ENCODE measurements at places on chromosomes 3 and 15. TPM values are rescaled to one million over a fixed set of nuclear protein-coding genes. Genes with fewer than 3 reads are reported as not detected.
A peak's percentile ranks its signal among the peaks of the same experiment; 100 is the strongest.

The GOLGA8S gene
- total RNA-seq, result under 0.01 TPM

DNA sequence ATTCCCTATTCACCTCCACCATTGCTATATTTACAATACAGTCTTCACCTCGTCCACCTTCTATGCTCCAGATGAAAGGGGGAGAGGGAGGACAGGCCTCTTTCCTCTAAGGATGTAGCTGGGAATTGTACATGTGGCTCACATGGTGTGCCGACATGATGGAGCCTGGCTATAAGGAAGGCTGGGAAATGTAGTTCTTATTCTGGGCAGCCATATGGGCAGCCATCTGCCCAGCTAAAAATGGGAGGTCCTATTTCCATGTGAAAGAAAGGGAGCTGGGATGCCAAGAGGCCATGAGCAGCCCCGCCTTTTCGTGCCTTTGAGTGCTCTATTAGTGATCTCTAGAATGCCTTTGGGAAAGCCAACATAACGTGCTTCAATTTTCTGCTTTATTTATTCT is 27.1 kb upstream of the MGLL start:
- H3K4me3 ChIP-seq, result no peak overlapping the region
- H3K27ac ChIP-seq, result no peak overlapping the region
- peaks cover 14% of the 10 kb centered on the region for H3K27me3 ChIP-seq
- no peak for DNase-seq
- H3K36me3 ChIP-seq, result no peaks in the 10 kb centered on the region
- no peaks in the 10 kb centered on the region for H3K4me1 ChIP-seq

- no peaks in the 10 kb centered on the region for H3K27me3 ChIP-seq
- H3K36me3 ChIP-seq, result peaks cover 2% of the 10 kb centered on the region
- no peak overlapping the region for H3K27ac ChIP-seq
- no peak overlapping the region for H3K4me3 ChIP-seq
Measured at GRCh38 chr3:14461748-14462324, 59.4 kb downstream of the SLC6A6 start.

The LRRC31 gene
- total RNA-seq, result not detected

DNA sequence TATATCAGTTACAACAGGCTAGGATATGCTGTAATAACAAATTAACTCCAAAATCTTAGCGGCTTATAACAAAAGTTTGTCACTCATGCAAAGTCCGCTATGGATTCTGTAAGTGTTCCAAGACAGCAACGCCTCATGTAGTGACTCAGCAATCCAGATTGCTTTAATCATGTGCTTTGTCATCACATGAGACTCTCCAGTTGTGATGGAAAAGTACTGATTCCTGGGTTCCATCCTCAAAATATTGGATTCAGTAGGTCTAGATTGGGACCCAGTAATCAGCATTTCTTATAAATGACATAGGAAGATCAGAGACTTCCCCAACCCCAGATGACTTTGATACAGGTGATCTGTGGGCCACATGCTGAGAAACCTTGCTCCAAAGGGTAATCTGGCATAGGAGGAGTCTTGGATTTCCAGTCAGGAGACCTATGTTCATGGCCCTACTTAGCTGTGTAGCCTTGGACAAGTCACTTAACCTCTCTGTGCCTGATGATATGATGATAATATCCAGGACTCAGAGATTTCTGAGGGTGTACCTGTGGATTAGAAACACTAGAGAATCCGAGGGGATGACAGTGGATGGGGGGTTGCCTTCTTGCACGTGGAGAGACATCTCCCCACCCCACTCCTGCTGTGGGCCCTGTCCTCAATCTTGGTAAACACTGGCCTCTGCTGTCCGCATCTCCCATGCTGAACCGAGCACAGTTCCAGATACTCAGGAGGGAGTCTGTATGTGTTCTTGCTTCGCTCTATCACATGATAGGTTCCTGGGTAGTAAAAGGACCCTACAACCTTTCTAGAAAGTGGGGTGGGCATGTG is 65.5 kb downstream of the CORO2B start:
- no peak overlapping the region for H3K4me3 ChIP-seq
- H3K27ac ChIP-seq, result peak overlapping the region; percentile 55
- peak; percentile 83 for DNase-seq
- H3K36me3 ChIP-seq, result peaks cover 1% of the 10 kb centered on the region
- no peaks in the 10 kb centered on the region for H3K27me3 ChIP-seq

GRCh38 chr3:57758686-57759085 is 2.6 kb downstream of the SLMAP start:
- peaks cover 2% of the 10 kb centered on the region for H3K4me1 ChIP-seq
- H3K27me3 ChIP-seq, result no peaks in the 10 kb centered on the region
- H3K4me3 ChIP-seq, result peak overlapping the region; percentile 76
- H3K36me3 ChIP-seq, result peaks cover 2% of the 10 kb centered on the region
- no peak overlapping the region for H3K27ac ChIP-seq

- no peaks in the 10 kb centered on the region for H3K4me1 ChIP-seq
- no peak for DNase-seq
- H3K36me3 ChIP-seq, result no peaks in the 10 kb centered on the region
- H3K27me3 ChIP-seq, result peaks cover 47% of the 10 kb centered on the region
- H3K4me3 ChIP-seq, result no peak overlapping the region
Measured at GRCh38 chr3:50203809-50204803, 965 bp upstream of the SLC38A3 start.

The GOLGA8T gene
- 0.26 TPM for total RNA-seq

The TFDP2 gene
- total RNA-seq, result 20.3 TPM

DNA sequence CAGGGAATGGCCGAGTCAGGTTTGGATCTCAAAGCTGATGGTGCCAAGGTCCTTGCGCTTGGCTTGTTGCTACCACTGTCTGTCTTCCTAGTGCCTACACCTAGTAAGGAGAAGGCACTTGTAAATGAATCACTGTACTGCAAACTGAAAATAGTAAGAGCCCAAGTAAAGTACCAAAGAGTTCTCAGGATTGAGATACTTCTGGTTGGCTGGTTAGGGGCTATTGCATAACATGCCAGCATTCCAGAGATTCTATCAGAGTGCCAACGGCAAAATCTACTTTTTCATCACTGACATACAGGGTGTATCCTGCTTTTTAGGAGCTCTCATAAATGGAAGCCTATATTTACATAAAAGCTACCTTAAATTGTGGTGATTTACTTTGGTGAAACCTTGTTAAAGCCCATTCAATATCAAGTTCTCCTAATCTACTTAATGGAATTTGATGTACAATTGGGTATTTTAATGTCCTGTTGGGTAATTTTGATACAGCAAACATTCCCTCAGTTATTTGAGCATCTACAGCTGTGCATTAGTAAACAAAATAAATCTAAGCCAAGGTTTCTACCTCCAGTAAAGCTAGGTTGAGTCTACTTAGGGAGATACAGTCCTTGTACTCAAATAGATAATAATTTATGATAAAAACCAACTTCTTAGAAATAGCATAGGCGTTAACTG is 30.7 kb upstream of the CHD2 start:
- no peak for DNase-seq
- H3K27me3 ChIP-seq, result no peaks in the 10 kb centered on the region
- no peak overlapping the region for H3K27ac ChIP-seq
- no peaks in the 10 kb centered on the region for H3K36me3 ChIP-seq

DNA sequence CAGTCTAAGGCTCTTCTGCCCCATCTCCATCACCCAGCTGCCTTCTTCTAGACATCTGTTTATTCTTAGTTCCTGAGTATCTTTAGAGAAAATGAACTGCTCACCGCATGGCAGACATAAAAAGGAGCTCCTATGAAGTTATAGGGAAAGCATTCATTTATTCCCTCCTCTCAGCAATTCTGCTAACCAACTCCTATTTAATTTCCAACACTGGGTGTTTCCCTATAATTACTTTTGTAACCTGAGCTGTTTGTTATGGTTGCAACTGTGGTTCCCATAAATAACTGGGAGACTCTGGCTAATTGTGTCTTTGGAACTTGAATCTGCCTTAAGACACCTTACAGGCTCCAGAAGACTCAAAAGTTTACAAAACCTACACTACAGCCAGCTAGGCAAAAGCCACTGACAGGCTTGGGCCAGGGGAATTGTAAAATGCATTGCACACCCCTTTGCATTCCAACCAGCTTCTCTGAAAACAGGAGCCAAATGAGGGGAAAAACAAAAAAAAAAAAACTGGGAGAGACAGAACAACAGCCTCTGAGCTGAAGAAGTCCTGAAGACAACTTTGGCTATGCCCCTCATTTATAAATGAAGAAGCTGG is 231.5 kb upstream of the FEZF2 start:
- peaks cover 47% of the 10 kb centered on the region for H3K4me1 ChIP-seq
- no peak overlapping the region for H3K4me3 ChIP-seq
- peak; percentile 51 for DNase-seq
- peak overlapping the region; percentile 85 for H3K27ac ChIP-seq

DNA sequence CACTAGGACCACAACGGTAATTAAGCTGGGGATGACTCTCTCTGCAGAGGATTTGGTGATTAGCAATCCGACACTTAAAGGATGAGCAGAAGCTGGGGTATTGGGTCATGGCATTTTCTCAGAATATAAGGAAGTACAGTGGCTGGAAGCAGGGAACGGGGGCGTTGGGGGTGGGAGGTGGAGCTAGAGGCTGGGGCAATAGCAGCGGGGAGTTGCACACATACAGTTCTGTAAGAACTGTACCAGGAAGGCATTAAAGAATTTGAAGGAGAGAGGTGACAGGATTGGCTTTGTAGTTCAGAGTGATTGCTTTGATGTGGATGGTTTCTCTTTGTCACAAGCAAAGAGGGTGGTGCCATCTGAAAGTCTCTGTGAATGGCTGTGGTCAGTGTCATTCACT is 28.2 kb downstream of the PSMD6 start:
- no peaks in the 10 kb centered on the region for H3K4me1 ChIP-seq
- no peak overlapping the region for H3K27ac ChIP-seq
- DNase-seq, result no peak
- peaks cover 4% of the 10 kb centered on the region for H3K36me3 ChIP-seq
- no peaks in the 10 kb centered on the region for H3K27me3 ChIP-seq

DNA sequence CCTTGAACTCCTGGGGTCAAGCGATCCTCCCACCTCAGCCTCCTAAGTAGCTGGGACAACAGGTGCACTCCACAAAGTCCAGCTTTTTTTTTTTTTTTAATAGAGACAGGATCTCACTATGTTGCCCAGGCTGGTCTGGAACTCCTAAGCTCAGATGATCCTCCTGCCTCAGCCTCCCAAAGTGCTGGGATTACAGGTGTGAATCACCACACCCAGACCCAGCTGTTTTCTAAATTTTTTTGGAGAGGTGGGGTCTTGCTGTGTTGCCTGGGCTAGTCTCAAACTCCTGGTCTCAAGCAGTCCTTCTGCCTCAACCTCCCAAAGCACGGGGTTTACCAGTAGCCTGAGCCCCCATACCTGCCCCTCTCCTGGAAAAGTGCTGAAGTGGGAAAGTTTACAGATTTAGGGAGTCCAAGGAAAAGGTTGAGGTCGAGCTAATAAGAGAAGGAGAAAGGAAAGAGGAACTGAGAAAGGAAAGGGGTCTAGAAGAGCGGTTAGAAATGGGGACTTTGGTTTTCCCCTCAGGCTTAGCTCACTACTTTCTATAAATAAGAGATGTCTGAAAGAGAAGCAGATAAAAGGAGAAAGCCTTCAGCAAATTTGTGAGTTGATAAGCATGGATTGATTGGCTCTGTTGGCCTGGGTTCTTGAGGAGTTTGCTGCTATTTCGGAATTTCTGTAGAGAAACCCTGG is 23.6 kb downstream of the UBE2E1 start:
- H3K4me1 ChIP-seq, result no peaks in the 10 kb centered on the region
- DNase-seq, result no peak
- no peaks in the 10 kb centered on the region for H3K36me3 ChIP-seq
- H3K4me3 ChIP-seq, result no peak overlapping the region

GRCh38 chr15:70279096-70279495 is 181.4 kb upstream of the TLE3 start:
- no peak overlapping the region for H3K27ac ChIP-seq
- H3K27me3 ChIP-seq, result no peaks in the 10 kb centered on the region
- H3K36me3 ChIP-seq, result no peaks in the 10 kb centered on the region
- peaks cover 2% of the 10 kb centered on the region for H3K4me1 ChIP-seq
- DNase-seq, result no peak

GRCh38 chr3:195544634-195545033 is 1.5 kb upstream of the PPP1R2 start:
- no peaks in the 10 kb centered on the region for H3K27me3 ChIP-seq
- DNase-seq, result no peak
- peaks cover 7% of the 10 kb centered on the region for H3K4me1 ChIP-seq
- no peak overlapping the region for H3K4me3 ChIP-seq

The CHRNA7 gene
- total RNA-seq, result 0.26 TPM

GRCh38 chr3:114879059-114880031 is 267.7 kb downstream of the ZBTB20 start:
- H3K36me3 ChIP-seq, result no peaks in the 10 kb centered on the region
- no peak overlapping the region for H3K4me3 ChIP-seq
- no peaks in the 10 kb centered on the region for H3K27me3 ChIP-seq
- DNase-seq, result peak; percentile 54

DNA sequence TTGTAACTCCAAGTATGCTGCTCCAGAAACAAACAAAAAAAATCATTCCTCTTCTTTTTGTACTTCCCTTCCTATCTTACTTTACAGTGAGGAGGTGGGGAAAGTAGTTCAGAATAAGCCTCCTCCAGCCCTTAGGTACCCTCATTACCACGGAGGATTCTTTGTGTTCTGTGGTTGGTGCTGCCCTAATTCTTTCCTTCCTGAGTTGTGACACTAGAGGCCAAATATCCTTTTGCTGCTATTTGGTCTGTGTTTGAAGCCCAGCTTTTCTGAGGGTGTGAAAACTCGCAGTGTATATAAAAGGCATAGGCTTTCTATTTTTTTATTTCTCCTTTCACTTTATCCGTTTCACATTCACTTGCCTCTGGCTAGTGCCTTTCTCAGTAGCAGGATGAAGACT is 98.2 kb downstream of the HHLA2 start:
- H3K36me3 ChIP-seq, result no peaks in the 10 kb centered on the region
- H3K4me3 ChIP-seq, result no peak overlapping the region
- no peaks in the 10 kb centered on the region for H3K4me1 ChIP-seq
- no peaks in the 10 kb centered on the region for H3K27me3 ChIP-seq
